ENCODE measurements at places on chromosomes 6 and 20.

DNA sequence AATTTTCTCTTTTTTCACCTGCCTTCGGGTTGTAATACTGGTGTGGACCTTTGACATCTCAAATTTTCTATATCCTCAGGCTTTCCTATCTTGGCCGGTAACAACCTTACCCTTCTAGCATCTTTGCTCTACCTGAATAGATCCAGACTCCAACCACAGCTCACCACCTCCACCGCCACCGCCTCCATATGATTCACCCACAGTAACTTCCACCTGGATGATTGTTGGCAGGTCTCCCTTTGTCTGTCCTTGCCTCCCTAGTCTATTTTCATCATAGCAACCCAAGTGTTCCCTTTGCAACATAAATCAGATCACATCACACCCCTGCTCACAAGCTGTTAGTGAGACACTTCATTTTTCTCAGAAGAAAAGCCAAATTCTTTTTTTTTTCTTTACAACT lies 525.8 kb upstream of the POU3F2 start:
- DNase-seq = no peak

DNA sequence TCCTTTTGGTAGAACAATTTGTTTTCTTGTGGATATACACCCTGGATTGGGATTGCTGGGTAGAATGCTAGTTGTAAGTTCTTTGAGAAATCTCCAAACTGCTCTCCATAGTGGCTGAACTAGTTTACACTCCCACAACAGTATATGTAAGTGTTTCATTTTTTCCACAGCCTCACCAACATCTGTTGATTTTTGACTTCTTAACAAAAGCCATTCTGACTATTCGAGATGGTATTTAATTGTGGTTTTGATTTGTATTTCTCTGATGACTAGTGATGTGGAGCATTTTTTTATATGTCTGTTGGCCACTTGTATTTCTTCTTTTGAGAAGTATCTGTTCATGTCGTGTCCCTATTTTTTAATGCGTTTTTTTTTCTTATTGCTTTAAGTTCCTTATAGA lies 444.1 kb downstream of the CBLN4 start:
- no peak for DNase-seq

- no peak for DNase-seq
These were observed 370.1 kb downstream of the FOXA2 start for GRCh38 chr20:22214296-22214695.

- DNase-seq = no peak
These were observed 171.6 kb downstream of the ADGB start for GRCh38 chr6:146770275-146770964.

GRCh38 chr20:57678340-57678739 lies 31.5 kb downstream of the PMEPA1 start:
- no peak for DNase-seq

GRCh38 chr20:15342991-15343523 lies 1005.6 kb upstream of the FLRT3 start:
- no peak for DNase-seq

- DNase-seq = no peak
These were observed 5.8 kb upstream of the ADAM33 start for GRCh38 chr20:3687655-3688054.
